ENCODE measurements at places on chromosomes 5 and 9.

GRCh38 chr9:87732756-87733155 is 6.8 kb downstream of the CTSL start:
- DNase-seq = no peak

GRCh38 chr5:93600409-93601070 is 17.5 kb downstream of the NR2F1 start:
- no peak for DNase-seq

DNA sequence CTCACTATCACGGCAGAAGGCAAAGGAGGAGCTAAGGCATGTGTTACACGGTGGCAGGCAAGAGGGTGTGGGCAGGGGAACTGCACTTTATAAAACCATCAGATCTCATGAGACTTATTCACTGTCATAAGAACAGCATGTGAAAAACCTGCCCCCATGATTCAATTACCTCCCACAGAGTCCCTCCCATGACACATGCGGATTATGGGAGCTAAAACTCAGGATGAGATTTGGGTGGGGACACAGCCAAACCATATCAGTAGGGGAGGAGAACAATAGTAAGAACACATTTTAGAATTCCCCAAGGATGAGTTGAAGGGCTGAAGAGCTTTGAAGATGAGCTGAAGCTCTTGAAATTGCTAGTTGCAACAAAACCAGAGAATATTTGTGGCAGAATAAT is 287.9 kb downstream of the SMARCA2 start:
- no peak for DNase-seq

- DNase-seq = no peak
Observed at GRCh38 chr9:100057624-100058023, 41.2 kb downstream of the ERP44 start.

GRCh38 chr5:142803428-142804125 is 33.4 kb downstream of the ARHGAP26 start:
- DNase-seq = no peak

DNA sequence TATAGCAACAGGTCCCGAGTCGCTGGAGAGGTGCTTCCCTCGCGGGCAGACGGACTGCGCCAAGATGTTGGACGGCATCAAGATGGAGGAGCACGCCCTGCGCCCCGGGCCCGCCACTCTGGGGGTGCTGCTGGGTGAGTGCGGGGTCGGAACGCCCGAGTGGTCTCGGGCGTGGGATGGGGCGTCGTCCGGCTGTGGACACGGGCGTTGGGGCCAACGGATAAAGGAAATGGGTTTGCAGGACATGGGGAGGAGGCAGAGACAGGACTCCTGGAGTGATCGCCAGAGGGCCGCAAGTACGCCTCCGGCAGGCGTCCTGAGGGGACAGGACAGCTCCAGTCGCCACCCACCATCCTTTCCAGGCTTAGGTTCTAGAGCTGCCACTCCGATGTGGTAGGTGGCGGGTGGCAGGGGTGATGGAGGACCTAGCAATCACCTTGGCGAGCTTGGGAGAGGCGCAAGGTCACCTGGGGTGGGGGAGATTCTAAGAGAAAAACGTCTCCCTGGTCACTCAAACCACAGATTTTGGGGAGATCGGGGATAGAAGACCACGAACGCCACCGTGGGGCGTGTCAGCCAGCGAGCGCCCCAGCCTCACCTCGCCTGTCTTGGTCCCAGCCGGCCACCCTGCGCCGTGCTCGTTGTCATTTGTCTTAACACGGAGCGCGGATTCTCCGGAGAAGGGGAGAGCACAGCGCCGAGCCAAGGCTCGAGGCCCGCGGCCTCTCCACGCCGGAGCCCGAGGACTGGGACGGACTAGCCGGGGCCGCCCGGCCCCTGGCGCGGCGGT is 922 bp downstream of the LMX1B start:
- no peak for DNase-seq

- DNase-seq = no peak
Observed at GRCh38 chr5:167752936-167753335, 538.5 kb upstream of the WWC1 start.

- DNase-seq = no peak
Observed at GRCh38 chr9:125747053-125747764, at the start of gene PBX3. TSS of gene PBX3 (plus strand) at chr9:125747373.

DNA sequence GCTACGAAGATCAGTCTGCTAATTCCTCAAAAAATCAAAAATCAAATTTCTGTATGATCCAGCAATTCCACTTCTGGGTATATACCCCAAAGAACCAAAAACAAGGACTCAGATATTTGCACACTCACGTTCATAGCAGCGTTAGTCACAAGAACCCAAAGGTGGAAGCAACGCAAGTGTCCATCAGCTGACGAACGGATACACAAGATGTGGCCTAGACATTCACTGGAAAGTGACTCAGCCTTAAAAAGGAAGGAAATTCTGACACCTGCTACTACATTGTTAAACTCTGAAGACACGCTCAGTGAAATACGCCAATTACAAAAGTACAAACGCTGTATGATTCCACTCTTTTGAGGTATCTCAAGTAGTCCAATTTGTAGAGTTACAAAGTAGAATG is 93.3 kb downstream of the OTULIN start:
- no peak for DNase-seq

DNA sequence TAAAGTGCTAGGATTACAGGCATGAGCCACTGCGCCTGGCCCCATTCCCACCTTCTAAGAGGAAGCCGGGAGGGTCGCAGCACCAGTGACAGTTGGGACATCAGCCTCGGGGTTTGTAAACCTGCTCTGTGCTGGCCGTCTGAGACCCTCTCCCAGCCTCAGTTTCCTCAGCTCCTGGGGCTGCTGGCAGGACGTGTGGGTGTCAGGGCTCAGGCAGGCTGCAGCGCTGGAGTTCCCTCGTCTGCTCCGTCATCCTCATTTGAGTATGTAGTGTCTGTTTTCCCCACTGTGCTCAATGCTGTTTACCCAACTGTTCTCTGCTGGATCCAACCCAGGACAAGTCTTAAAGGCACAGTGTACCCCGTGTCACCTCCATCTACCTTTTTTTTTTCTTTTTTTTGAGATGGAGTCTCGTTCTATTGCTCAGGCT is 2.0 kb upstream of the NINJ1 start:
- no peak for DNase-seq

DNA sequence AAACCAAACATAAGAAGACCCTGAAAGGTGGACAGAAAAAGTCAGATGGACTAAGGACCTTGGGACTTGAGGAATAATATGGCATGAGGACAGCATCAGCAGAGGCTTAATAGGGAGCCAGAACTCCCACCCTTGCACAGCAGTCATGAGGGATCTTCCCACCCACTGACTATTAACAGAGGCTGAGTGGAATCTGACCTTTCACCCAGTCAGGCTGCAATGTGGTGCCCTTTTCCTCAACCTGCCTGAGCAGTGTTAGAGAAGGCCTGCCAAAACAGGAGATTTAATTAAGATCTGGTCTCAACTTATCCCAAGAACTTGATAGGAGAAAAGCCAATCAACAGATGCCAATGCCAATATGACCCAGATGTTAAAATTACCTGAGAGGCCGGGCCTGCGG is 481.9 kb downstream of the KDM4C start:
- no peak for DNase-seq

DNA sequence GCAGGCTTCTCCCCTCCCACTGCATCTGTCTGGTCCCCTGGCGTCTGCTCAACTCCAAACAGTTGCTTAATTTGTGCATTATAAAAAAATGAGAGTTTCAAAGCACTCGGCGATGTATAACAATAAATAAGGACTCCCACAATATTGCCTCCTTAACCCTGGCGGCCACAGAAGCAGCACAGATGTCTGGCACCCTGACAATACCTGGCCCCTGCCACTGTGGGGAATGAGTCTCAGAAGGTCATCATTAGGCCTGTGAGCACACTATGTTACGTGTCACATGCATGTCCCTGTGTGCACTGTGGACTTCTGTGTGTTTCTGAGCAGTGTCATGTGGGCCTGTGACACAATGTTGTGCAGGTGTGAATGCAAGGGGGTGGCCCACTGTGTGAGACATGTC is 236.5 kb downstream of the PBX3 start:
- DNase-seq = no peak

GRCh38 chr9:91395106-91395552 is 28.5 kb downstream of the NFIL3 start:
- no peak for DNase-seq
